ENCODE measurements at places on chromosomes 5 and 9.

GRCh38 chr9:91835632-91836031 is 114.4 kb downstream of the ROR2 start:
- H3K36me3 ChIP-seq = peaks cover 3% of the 10 kb centered on the region
- no peak overlapping the region for H3K4me3 ChIP-seq
- DNase-seq = no peak
- peaks cover 61% of the 10 kb centered on the region for H3K4me1 ChIP-seq
- H3K27ac ChIP-seq = no peak overlapping the region

- DNase-seq = no peak
- no peak overlapping the region for H3K4me3 ChIP-seq
- H3K36me3 ChIP-seq = peaks cover 8% of the 10 kb centered on the region
- peak overlapping the region; percentile 91 for H3K27ac ChIP-seq
- peaks cover 58% of the 10 kb centered on the region for H3K4me1 ChIP-seq
Observed at GRCh38 chr9:112048924-112049691, 126.0 kb downstream of the SUSD1 start.

- no peaks in the 10 kb centered on the region for H3K36me3 ChIP-seq
- no peak for DNase-seq
- H3K4me3 ChIP-seq = no peak overlapping the region
- no peaks in the 10 kb centered on the region for H3K27me3 ChIP-seq
Observed at GRCh38 chr5:3999929-4000328, 404.3 kb downstream of the IRX1 start.

DNA sequence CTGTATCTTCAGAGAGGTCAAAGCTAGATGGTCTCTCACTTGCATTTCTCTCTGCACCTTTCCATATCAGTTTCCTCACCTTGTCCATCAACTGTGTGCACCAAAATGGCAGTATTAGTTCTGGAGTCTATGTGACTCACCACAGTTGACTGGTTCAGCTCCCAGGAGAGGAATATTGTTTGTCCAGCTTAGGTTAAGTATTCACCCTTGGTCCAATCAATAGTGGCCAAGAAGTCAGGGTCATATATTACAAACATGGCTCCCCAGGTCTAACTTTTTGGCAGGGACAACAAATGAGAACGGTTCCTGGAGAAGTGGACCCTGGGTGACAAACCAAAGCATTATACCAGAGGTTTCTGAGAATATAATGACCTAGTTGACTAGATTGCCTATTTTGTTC is 24.9 kb upstream of the CDC23 start:
- no peak overlapping the region for H3K4me3 ChIP-seq
- no peak for DNase-seq
- H3K36me3 ChIP-seq = no peaks in the 10 kb centered on the region
- no peaks in the 10 kb centered on the region for H3K4me1 ChIP-seq
- no peak overlapping the region for H3K27ac ChIP-seq
- H3K27me3 ChIP-seq = peaks cover 37% of the 10 kb centered on the region

DNA sequence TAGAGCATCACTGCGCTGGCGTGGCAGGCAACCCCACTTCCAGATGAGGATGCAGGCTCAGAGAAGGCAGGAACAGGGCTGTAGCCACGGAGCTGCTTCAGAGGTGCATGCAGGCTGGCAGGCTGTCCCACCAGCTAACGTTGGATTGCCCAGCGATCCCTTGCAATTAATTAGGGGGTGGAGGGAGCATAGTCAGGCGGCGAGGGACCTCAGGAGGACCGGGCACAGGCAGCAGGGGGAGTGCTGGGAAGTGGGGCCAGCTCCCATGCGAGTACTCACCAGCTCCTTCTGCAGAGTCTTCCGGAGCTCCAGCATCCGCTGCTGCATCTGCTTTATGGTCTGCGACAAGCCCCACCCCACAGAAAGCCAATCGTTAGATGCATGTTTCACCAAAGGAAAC is 20.3 kb downstream of the ARPC5L start:
- H3K36me3 ChIP-seq = peaks cover 40% of the 10 kb centered on the region
- no peak overlapping the region for H3K4me3 ChIP-seq
- no peak for DNase-seq
- no peaks in the 10 kb centered on the region for H3K4me1 ChIP-seq

DNA sequence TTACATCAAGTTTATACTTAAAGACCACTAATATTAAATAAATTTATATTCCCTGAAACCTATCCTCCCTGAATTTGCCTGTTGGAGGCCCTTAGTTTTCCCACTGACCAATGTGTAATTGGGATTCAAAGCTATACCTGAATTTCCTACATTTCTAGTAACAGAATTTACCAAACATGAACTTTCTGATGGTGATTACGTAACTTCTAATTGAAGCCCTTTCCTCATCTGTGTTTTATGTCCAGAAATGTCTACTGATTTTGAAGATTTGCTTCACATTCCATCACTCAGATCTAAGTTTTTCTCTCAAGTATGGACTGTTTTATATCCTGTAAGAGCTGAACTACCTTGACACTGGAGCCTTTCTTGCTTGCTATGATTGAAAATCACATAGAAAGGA is 12.8 kb downstream of the ZFP62 start:
- peaks cover 75% of the 10 kb centered on the region for H3K36me3 ChIP-seq
- no peak for DNase-seq
- H3K4me1 ChIP-seq = no peaks in the 10 kb centered on the region
- no peak overlapping the region for H3K27ac ChIP-seq
- no peaks in the 10 kb centered on the region for H3K27me3 ChIP-seq
- no peak overlapping the region for H3K4me3 ChIP-seq

DNA sequence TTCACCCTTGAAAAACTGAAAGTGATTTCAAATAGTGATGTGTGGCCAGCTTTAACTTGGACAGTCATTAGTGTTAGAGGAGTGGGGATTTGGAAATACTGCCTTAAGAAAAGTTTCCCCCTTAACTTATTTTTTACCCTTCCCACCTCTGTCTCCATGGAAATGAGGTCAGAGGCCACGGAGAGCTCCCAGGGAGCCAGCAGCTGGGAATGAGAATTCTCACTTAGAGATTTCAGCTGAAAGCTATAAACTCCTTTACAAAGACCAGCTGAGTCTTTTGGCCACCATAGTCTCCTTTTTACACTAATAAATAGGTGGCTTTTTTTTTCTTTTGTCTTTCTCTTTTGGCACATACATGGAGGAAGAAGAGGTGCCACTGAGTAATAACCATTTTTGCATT is 45.7 kb upstream of the PIK3R1 start:
- no peaks in the 10 kb centered on the region for H3K27me3 ChIP-seq
- H3K36me3 ChIP-seq = no peaks in the 10 kb centered on the region
- peaks cover 18% of the 10 kb centered on the region for H3K4me1 ChIP-seq
- DNase-seq = no peak
- no peak overlapping the region for H3K27ac ChIP-seq

GRCh38 chr5:132224716-132225115 is 2.9 kb downstream of the P4HA2 start:
- H3K27me3 ChIP-seq = no peaks in the 10 kb centered on the region
- H3K36me3 ChIP-seq = no peaks in the 10 kb centered on the region
- H3K27ac ChIP-seq = peak overlapping the region; percentile 89

GRCh38 chr9:12753931-12754330 is 20.9 kb upstream of the LURAP1L start:
- no peak overlapping the region for H3K27ac ChIP-seq
- H3K36me3 ChIP-seq = no peaks in the 10 kb centered on the region
- H3K4me1 ChIP-seq = no peaks in the 10 kb centered on the region
- no peak overlapping the region for H3K4me3 ChIP-seq

DNA sequence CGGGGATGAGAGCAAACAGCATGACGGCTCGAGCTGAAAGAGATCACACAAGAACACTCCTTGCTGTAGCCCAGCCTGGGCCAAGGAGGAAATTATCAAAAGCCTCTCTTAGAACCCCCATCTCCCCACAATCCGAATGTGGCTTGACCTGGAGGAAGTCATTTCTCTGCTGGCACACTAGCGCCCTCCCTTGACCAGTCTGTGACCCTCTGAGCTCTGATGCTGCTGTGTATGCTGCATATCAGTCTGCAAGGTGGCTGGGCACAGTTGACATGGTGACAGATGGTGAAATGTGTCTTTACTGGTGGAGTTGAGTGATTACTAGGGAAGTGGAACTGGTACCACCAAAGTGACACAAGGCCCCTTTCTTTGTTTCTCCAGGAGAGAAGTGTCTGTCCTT is 3.3 kb downstream of the SLC46A2 start:
- H3K36me3 ChIP-seq = no peaks in the 10 kb centered on the region
- H3K27ac ChIP-seq = no peak overlapping the region
- no peak overlapping the region for H3K4me3 ChIP-seq

GRCh38 chr5:37248970-37249814 is at the start of gene CPLANE1:
CPLANE1 (minus strand) TSS chr5:37249376; CDS start chr5:37247698, 1,678 bp downstream.
- peaks cover 1% of the 10 kb centered on the region for H3K36me3 ChIP-seq
- H3K27ac ChIP-seq = peak within 1 kb of the TSS; percentile 92
- DNase-seq = peak; percentile 93
- peak within 1 kb of the TSS; percentile 87 for H3K4me3 ChIP-seq
- no peaks in the 10 kb centered on the region for H3K27me3 ChIP-seq

DNA sequence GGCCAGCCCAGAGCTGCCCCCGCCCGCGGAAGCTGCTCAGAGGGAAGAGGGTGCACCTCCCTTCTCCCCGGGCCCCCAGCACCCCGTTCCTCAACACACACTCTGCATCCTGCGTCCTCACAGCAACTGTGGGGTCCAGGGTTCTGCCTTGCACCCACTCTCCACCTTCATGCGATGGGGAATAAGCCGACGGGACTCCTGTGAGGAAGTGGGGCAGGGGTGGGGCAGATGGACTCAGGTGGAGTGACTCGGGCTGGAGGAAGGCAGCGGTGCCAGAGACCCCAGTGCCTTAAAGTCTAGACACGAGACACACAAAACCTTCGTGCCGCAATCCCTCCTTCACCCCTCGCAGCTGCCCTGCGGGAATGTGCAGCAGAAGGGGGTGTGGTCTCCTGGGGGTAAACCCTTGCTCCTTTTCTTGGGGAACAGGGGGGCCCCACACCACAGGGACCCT is 8.6 kb downstream of the BRD3 start:
- H3K27me3 ChIP-seq = no peaks in the 10 kb centered on the region
- no peak overlapping the region for H3K27ac ChIP-seq
- H3K4me1 ChIP-seq = peaks cover 50% of the 10 kb centered on the region
- H3K4me3 ChIP-seq = no peak overlapping the region
- no peaks in the 10 kb centered on the region for H3K36me3 ChIP-seq

GRCh38 chr9:126228781-126229444 is 97.7 kb upstream of the MVB12B start:
- H3K27ac ChIP-seq = no peak overlapping the region
- peaks cover 32% of the 10 kb centered on the region for H3K27me3 ChIP-seq
- DNase-seq = peak; percentile 90
- no peak overlapping the region for H3K4me3 ChIP-seq

- H3K4me3 ChIP-seq = no peak overlapping the region
- no peak overlapping the region for H3K27ac ChIP-seq
- no peaks in the 10 kb centered on the region for H3K4me1 ChIP-seq
- no peaks in the 10 kb centered on the region for H3K36me3 ChIP-seq
- DNase-seq = no peak
Observed at GRCh38 chr5:146595088-146595487, 79.1 kb upstream of the GPR151 start.

- no peaks in the 10 kb centered on the region for H3K36me3 ChIP-seq
- DNase-seq = no peak
- H3K27me3 ChIP-seq = peaks cover 2% of the 10 kb centered on the region
- H3K27ac ChIP-seq = no peak overlapping the region
Observed at GRCh38 chr9:20043035-20043434, 254.2 kb upstream of the SLC24A2 start.

GRCh38 chr5:118883362-118883761 is 105.0 kb downstream of the DTWD2 start:
- H3K27me3 ChIP-seq = no peaks in the 10 kb centered on the region

- H3K4me3 ChIP-seq = no peak overlapping the region
- no peak overlapping the region for H3K27ac ChIP-seq
- H3K4me1 ChIP-seq = no peaks in the 10 kb centered on the region
Observed at GRCh38 chr5:152089644-152090043, 165.0 kb upstream of the GLRA1 start.

GRCh38 chr5:57499262-57500050 is 16.8 kb upstream of the ACTBL2 start:
- no peaks in the 10 kb centered on the region for H3K36me3 ChIP-seq
- no peaks in the 10 kb centered on the region for H3K27me3 ChIP-seq
- H3K4me3 ChIP-seq = peak overlapping the region; percentile 54

DNA sequence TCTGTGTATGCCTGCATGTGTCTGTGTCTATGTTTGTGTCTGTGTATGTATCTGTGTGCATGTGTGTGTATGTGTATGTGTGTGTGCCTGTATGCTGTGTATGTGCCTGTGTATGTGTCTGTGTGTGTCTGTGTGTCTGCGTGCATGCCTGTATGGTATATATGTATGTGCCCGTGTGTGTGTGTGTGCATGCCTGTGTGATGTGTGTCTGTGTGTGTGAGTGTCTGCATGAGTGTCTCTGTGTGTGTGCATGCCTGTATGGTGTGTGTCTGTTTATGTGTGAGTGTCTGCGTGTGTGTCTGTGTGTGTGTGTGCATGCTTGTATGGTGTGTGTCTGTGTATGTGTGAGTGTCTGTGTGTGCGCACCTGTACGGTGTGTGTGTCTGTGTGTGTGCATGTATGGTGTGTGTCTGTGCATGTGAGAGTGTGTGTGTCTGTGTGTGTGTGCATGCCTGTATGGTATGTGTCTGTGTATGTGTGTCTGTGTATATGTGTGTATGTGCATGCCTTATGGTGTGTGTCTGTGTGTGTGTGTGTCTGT is 137.1 kb upstream of the IRX2 start:
- no peaks in the 10 kb centered on the region for H3K27me3 ChIP-seq
- H3K27ac ChIP-seq = no peak overlapping the region
- H3K4me1 ChIP-seq = no peaks in the 10 kb centered on the region
- no peak overlapping the region for H3K4me3 ChIP-seq
- H3K36me3 ChIP-seq = no peaks in the 10 kb centered on the region
- DNase-seq = peak; percentile 56

DNA sequence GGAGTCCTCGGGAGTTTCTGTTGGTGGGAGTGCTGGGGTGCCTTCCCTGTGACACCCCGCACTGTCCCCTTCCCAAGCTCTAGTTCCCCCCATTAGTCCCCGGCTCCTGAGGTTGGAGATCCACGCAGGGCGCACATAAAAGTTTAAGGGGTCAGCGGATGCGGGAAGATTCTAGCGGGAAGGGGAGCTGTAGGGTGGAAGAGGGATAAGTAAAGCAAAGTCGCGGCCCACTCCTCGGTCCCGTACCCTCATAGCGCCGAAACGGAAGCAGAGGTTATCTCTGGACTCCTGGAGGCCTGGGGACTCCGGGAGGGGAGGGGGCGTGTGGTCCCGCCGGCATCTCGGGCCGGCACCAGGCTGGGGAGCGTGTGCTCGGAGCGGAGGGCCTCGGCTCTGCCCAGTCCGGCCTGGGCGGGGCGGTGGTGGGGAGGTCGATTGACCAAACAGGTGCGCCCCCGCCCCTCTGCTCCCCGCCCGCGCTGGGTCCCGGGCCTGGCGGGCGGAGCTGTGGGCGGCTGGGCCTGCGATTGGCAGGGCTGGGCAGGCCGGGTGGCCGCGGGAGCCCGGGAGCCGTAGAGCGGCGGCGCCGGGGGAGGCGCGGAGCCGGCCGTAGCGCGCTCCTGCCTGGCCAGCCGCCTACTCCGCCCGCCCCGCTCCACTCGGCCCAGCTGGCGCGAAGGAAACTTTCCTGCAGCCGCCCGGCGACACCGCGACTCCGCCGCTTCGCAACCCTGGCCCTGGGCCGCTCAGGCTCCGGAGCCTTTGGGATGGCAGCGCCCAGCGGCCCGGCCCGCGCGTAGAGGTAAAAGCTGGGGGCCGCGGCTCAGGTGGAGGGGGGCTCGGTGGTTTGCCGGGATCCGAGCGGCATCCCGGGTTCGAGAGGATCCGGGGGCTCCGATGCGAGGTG is 52.2 kb upstream of the DAB2IP start:
- H3K4me3 ChIP-seq = peak overlapping the region; percentile 55
- no peak overlapping the region for H3K27ac ChIP-seq
- H3K27me3 ChIP-seq = peaks cover 11% of the 10 kb centered on the region
- no peaks in the 10 kb centered on the region for H3K36me3 ChIP-seq
- DNase-seq = peak; percentile 87

GRCh38 chr5:141876628-141877355 is 1.4 kb downstream of the PCDH1 start:
- peaks cover 70% of the 10 kb centered on the region for H3K27me3 ChIP-seq
- H3K4me1 ChIP-seq = peaks cover 23% of the 10 kb centered on the region
- H3K36me3 ChIP-seq = no peaks in the 10 kb centered on the region
- peak overlapping the region; percentile 2 for H3K27ac ChIP-seq

All from osteocyte (in vitro differentiated cells).